CD4-positive, alpha-beta memory T cell (primary cell): ENCODE measurements at places on chromosomes 4 and X. TPM values are rescaled to one million over a fixed set of nuclear protein-coding genes. Genes with fewer than 3 reads are reported as not detected.
A peak's percentile ranks its signal among the peaks of the same experiment; 100 is the strongest.

CORIN gene
- 0.36 TPM for total RNA-seq

DNA sequence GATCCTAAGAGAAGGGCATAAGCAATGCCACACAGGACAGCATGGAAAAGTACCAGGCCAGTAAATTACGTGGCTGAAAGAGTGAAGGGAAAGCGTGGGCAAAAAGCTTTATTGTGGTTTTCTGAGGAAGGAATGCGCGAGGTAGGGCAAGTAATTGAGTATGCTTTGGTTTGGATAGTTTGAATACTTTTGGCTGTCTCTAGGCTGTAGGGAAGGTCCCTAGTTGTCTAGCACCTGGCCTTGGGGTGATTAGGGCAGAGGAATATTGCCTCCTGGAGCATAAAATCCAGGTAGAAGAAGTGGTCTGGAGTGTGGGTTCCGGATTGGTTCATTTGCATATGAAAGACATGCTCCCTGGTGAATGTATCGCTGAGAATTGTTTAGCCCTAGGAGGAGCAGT lies 46.4 kb upstream of the NALF2 start:
- no peaks in the 10 kb centered on the region for H3K27me3 ChIP-seq
- H3K27ac ChIP-seq: no peak overlapping the region
- H3K36me3 ChIP-seq: no peaks in the 10 kb centered on the region
- no peak overlapping the region for H3K4me3 ChIP-seq
- no peak for DNase-seq

CT47B1 gene
- not detected for total RNA-seq

DNA sequence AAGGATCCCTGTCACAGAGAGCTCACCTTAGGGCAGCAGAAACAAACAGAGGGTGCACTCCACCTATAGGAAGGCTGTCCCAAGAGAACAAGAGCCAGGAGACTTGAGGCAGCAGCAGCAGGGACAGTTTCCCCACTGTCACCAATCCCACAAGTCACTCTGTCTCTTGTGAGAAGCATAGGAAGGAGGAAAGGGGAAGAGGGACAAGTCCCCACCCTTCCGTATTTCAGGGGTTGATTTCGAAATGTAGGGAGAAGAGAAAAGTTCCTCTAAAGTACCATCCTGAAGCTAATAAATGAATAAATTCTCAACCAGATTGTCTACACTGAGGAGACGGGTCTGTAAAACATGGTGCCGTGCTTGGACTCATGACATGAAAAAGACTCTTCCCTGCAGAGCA lies 9.5 kb upstream of the TLR8 start:
- H3K36me3 ChIP-seq: no peaks in the 10 kb centered on the region
- DNase-seq: no peak
- no peaks in the 10 kb centered on the region for H3K4me1 ChIP-seq
- H3K4me3 ChIP-seq: no peak overlapping the region
- H3K27ac ChIP-seq: no peak overlapping the region
- H3K27me3 ChIP-seq: no peaks in the 10 kb centered on the region

DNA sequence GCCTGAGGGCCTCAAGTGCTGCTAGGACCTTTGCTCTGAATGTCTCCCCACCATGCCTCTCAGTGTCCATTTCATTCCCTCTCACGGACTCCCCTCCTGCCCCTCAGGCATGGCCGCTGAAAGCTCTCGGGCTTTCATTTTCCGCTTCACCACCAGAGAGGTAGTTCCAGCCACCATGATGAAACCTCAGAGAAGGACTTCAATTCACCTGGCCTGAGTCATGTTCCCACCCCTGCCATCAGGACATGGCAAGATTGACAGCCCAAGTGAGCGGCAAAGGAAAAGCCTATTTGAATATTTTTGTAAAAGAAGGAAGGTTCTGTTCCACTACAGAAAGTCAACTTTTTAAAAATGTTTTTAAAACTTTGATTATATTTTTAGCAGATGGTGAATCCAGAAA lies 249.3 kb upstream of the GALNT7 start:
- H3K4me3 ChIP-seq: no peak overlapping the region
- DNase-seq: no peak
- no peaks in the 10 kb centered on the region for H3K27me3 ChIP-seq
- no peak overlapping the region for H3K27ac ChIP-seq

GRCh38 chr4:33975995-33976394 lies 2268.3 kb downstream of the ARAP2 start:
- H3K27ac ChIP-seq: no peak overlapping the region
- H3K4me1 ChIP-seq: no peaks in the 10 kb centered on the region
- DNase-seq: no peak
- no peaks in the 10 kb centered on the region for H3K27me3 ChIP-seq
- no peaks in the 10 kb centered on the region for H3K36me3 ChIP-seq

DNA sequence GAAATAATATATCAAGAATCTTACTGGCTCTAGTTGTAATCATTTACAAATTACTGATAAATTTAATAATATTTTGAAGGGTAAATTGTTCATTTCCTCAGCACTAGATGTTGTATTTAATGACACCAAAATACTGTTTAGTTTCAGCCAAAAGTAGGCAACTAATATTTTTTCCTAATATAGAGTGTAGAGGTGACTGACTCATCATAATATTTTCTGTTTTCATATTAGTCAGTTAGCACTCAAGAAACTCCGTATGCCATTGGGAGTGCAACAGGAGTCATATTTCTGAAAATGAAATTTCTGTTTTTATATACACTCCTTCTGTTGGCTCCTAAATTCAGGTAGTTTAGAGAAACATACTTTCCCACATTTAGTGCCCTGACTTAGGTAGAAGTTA lies 36.6 kb upstream of the PTPN13 start:
- no peak for DNase-seq
- H3K27me3 ChIP-seq: no peaks in the 10 kb centered on the region
- H3K36me3 ChIP-seq: no peaks in the 10 kb centered on the region
- H3K4me3 ChIP-seq: no peak overlapping the region
- no peak overlapping the region for H3K27ac ChIP-seq
- H3K4me1 ChIP-seq: peaks cover 37% of the 10 kb centered on the region

TRIM75 gene
- not detected for total RNA-seq

- no peaks in the 10 kb centered on the region for H3K4me1 ChIP-seq
- H3K4me3 ChIP-seq: no peak overlapping the region
- H3K36me3 ChIP-seq: no peaks in the 10 kb centered on the region
- H3K27me3 ChIP-seq: no peaks in the 10 kb centered on the region
These were observed 131.3 kb downstream of the PJA1 start for GRCh38 chrX:69033936-69034335.

RHOXF2 gene
- not detected for total RNA-seq

- no peaks in the 10 kb centered on the region for H3K4me1 ChIP-seq
- DNase-seq: peak; percentile 50
- no peak overlapping the region for H3K4me3 ChIP-seq
- H3K27ac ChIP-seq: no peak overlapping the region
- H3K27me3 ChIP-seq: peaks cover 9% of the 10 kb centered on the region
These were observed 18.2 kb downstream of the PRDM8 start for GRCh38 chr4:80215449-80216052.

GRCh38 chrX:107849747-107850421 lies 24.2 kb downstream of the MID2 start:
- no peaks in the 10 kb centered on the region for H3K36me3 ChIP-seq
- H3K27me3 ChIP-seq: no peaks in the 10 kb centered on the region
- no peak overlapping the region for H3K4me3 ChIP-seq
- H3K4me1 ChIP-seq: no peaks in the 10 kb centered on the region

OTUD5 gene
- 92.0 TPM for total RNA-seq

DNA sequence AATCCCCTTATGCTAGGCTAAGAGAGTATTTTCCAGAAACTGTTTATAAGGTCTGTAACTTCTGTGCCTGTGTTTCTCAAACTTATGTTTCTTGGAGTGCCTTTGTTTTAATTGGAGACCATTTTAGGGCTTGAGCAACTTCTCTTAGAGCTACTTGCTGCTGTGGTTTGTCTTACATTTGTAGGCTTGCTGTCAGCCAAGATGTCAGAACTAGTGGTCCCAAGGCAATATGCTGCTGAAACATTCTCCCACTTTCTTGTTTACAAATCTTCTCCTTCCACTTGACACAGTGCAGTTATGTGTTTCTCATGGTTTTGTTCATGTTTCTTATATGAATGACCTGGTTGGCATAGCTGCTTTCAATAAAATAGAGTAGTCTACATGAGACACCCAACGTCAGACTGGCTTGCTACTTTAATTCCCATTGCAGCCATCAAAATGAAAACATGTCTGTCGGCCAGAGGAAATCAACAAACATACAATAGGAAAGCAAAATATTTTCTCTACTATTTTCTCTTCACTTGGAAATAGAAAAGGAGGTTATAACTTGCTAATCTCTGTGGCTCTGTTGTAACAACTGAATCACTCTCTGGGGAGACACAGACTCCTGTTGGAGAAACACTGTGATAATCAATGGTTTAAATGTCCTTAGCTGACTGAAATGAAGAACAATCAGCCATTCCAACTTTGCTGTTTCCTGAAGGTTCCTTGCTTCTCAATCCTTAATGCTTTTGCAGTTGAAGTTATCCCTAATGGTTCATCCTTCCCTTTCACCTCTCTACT lies 426.4 kb downstream of the PDGFC start:
- H3K36me3 ChIP-seq: no peaks in the 10 kb centered on the region
- no peak for DNase-seq
- no peaks in the 10 kb centered on the region for H3K4me1 ChIP-seq
- no peak overlapping the region for H3K27ac ChIP-seq
- no peak overlapping the region for H3K4me3 ChIP-seq

- no peak for DNase-seq
- H3K36me3 ChIP-seq: no peaks in the 10 kb centered on the region
- no peaks in the 10 kb centered on the region for H3K27me3 ChIP-seq
- H3K4me1 ChIP-seq: peaks cover 37% of the 10 kb centered on the region
These were observed 228.1 kb downstream of the ZNF674 start for GRCh38 chrX:46317163-46317562.

GRCh38 chr4:90904021-90904420 lies 776.8 kb downstream of the CCSER1 start:
- H3K27me3 ChIP-seq: no peaks in the 10 kb centered on the region
- no peaks in the 10 kb centered on the region for H3K4me1 ChIP-seq
- H3K27ac ChIP-seq: no peak overlapping the region

- H3K27ac ChIP-seq: no peak overlapping the region
- no peaks in the 10 kb centered on the region for H3K4me1 ChIP-seq
- no peaks in the 10 kb centered on the region for H3K36me3 ChIP-seq
- DNase-seq: no peak
- H3K27me3 ChIP-seq: no peaks in the 10 kb centered on the region
- no peak overlapping the region for H3K4me3 ChIP-seq
These were observed 629.9 kb upstream of the CT83 start for GRCh38 chrX:117092641-117093040.

ENOX2 gene
- 13.6 TPM for total RNA-seq

GRCh38 chr4:147590249-147590920 lies 26.8 kb upstream of the TMEM184C start:
- H3K27me3 ChIP-seq: no peaks in the 10 kb centered on the region
- H3K27ac ChIP-seq: no peak overlapping the region
- peak; percentile 17 for DNase-seq
- no peak overlapping the region for H3K4me3 ChIP-seq

- no peak for DNase-seq
- no peaks in the 10 kb centered on the region for H3K27me3 ChIP-seq
These were observed 227.3 kb upstream of the ZC4H2 start for GRCh38 chrX:65203545-65203944.

GRCh38 chrX:124910611-124911010 lies 409.1 kb upstream of the TEX13C start:
- H3K36me3 ChIP-seq: no peaks in the 10 kb centered on the region
- H3K4me3 ChIP-seq: no peak overlapping the region
- no peaks in the 10 kb centered on the region for H3K27me3 ChIP-seq
- DNase-seq: no peak

DNA sequence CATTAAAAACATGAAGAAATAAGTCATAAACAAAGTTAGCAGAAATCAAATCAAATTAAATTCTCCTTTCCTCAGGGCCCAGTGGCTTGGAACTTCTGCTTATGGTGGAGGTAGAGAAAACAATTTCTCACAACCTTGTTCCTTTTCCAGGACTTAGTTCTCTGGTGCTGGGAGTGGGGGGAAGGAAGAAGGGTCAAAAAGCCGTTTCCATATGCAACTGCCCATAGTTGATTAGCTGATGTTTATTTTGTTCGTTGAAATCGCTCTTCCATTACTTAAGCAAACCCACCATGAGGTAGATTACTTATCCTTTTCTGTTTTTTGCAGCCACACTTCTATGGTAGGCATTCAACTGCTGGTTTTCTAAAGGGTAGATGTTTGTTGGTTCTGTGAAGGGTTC lies 94.2 kb downstream of the ARSJ start:
- no peak overlapping the region for H3K27ac ChIP-seq
- no peak for DNase-seq
- no peak overlapping the region for H3K4me3 ChIP-seq
- H3K4me1 ChIP-seq: no peaks in the 10 kb centered on the region
- no peaks in the 10 kb centered on the region for H3K27me3 ChIP-seq

ABCG2 gene
- total RNA-seq: 0.61 TPM
